Astrocyte (in vitro differentiated cells and primary cell): ENCODE measurements at places on chromosomes 6 and 20. TPM values are rescaled to one million over a fixed set of nuclear protein-coding genes. Genes with fewer than 3 reads are reported as not detected.

Gene CD109
- 18.3 and 22.9 TPM in 2 replicates for total RNA-seq

Gene NR2E1
- total RNA-seq, result not detected in 2 replicates

Gene RAD21L1
- 0.34 TPM in 1 of 2 replicates, not detected in the other for total RNA-seq

Gene HRH3
- 0.07 TPM in 1 of 2 replicates, not detected in the other for total RNA-seq

Gene ISM1
- total RNA-seq, result 0.50 and 0.98 TPM in 2 replicates

Gene FBXO5
- 6.1 and 7.5 TPM in 2 replicates for total RNA-seq

Gene CRIP3
- not detected in 2 replicates for total RNA-seq

Gene USP49
- 3.8 and 5.5 TPM in 2 replicates for total RNA-seq

Gene GSTA2
- total RNA-seq, result not detected in 2 replicates

Gene ENPP3
- 0.19 TPM in 1 of 2 replicates, not detected in the other for total RNA-seq

Gene TSBP1
- total RNA-seq, result not detected in 2 replicates

Gene CDH26
- 0.17 and 0.34 TPM in 2 replicates for total RNA-seq

Gene OPRM1
- total RNA-seq, result not detected in 2 replicates

Gene RAET1E
- total RNA-seq, result not detected in 2 replicates

Gene ARMC2
- total RNA-seq, result 5.2 and 7.1 TPM in 2 replicates

Gene FRK
- 0.77 and 1.3 TPM in 2 replicates for total RNA-seq

Gene JAG1
- total RNA-seq, result 278 and 380 TPM in 2 replicates

Gene LAMA4
- total RNA-seq, result 2.0 and 5.0 TPM in 2 replicates

Gene GPR63
- 1.6 and 1.8 TPM in 2 replicates for total RNA-seq

Gene PKHD1
- 0.16 and 0.17 TPM in 2 replicates for total RNA-seq

Gene TSPO2
- not detected in 2 replicates for total RNA-seq
